Brain pericyte (primary cell): ENCODE measurements at places on chromosomes 7 and 10.

DNA sequence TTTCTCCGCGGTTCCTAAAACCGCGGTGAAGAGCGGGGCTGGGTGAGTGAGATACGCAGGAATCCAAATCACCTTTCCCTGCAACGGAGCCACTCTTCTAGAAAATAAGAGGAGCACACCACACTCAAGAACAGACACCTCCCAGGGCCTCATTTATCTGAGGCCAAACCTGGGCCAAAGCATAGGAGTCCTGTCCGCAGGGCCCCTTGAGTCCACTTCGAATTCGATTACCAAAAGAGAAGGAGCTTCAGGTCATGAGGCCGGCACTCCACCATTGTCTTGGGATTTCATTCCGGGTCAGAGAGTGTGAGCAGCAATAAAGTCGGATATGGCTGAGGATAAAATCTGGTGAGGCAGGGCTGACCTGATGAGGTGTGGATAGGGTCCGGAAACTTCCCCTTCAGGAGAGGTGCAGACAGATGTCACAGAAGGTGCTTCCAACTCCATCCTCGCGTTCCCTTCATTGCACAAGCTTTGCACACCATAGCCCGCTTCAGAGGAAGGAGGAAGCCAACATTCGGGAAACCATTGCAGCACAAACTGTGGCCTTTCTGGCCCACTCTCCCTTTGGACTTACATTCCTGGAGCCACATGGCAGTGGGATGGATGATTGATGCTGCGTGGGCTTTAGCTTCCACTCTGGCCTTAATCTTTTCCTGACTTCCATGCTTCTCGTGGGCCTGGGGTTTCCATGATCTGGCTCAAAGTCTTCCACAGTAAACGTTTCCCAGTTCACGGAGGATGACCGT lies 27.2 kb upstream of the ZNF273 start:
- DNase-seq, result no peak

DNA sequence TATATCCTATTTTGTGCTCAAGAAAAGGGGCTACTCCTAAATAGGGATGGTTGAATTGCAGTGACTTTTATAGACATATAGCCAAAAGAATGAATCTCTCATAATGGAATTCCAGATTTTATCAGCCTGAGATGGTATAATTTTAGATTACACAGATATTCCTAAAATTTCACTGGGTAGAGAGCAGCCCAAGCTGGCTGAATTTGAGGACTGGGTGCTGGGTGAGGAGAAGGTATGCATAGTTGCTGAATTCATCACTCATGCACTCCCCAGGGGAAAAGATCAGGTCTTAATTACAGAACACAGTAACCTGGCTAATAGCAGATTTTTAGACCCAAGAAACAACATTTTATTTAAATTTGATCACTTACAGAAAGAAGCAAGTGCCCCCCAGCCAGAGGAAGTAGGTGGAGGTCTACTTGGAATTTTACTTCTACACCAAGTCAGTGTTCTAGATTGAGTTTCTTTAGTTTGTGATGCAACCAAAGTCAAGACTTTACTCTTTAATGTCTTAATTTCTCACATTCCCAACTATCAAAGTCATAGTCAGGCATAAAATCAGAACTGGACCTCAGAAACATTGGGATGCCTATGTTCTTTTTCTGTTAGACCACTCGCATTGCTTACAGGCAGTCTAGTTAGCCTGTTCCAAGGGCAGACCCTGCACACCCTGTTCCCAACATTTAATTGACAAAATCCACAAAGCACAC lies 337.4 kb upstream of the PODXL start:
- no peak for DNase-seq

- DNase-seq, result no peak
Observed at GRCh38 chr10:33386926-33387325, 52.5 kb upstream of the NRP1 start.

GRCh38 chr10:88382699-88383098 lies 200.4 kb downstream of the RNLS start:
- no peak for DNase-seq

GRCh38 chr7:101402081-101402779 lies 39.6 kb downstream of the COL26A1 start:
- DNase-seq, result no peak

DNA sequence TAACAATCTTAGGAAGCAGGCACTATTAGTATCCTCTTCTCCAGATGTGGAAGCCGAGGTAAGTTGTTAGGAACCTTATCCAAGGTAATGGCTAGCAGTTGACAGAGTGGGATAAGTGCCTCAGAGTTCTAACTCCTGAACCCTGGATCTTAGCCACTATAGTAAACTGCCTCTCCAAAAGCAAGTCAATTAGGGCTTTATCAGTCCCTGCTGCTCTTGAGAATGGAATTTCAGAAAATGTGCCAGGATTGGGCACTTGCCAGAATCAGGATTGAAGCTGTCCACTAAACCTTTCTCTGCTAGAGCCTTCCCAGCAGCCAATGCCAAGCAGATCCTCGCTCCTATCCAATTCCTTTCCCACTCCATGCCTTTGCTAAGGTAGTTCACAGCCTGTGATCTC lies 777.5 kb upstream of the POM121L12 start:
- no peak for DNase-seq

DNA sequence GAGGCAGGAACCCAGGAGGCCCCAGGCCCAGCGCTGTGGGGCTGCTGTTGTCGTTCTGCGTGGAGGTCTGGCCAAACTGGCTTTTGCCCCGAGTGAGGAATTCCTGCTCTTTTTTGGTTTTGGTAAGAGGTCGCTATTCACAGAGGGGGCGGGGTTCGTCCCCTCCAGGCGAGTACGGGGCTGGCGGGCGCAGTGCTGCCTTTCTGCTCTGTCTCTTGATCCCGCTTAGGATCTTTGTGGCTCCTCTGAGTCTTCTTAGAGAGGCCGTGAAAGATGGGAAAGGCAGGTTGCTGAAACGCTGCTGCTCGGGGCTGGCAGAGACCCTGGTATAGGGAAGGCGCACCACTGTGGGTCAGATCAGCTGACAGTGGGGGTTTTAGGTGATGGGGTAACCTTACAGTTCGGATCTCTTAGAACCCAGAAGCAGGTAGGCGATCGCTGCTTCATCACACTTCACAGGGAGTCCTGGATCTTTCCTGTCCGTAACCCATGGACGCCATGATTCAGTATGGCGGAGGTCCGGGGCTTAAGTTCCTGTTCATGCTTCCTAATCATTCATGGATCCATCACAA lies 136.7 kb downstream of the KIF20B start:
- no peak for DNase-seq

- DNase-seq, result peak; percentile 93
Observed at GRCh38 chr7:116524609-116525297, at the start of gene CAV1. TSS of gene CAV1 (plus strand) at chr7:116525036. CDS start at chr7:116525063, 27 bp downstream.

DNA sequence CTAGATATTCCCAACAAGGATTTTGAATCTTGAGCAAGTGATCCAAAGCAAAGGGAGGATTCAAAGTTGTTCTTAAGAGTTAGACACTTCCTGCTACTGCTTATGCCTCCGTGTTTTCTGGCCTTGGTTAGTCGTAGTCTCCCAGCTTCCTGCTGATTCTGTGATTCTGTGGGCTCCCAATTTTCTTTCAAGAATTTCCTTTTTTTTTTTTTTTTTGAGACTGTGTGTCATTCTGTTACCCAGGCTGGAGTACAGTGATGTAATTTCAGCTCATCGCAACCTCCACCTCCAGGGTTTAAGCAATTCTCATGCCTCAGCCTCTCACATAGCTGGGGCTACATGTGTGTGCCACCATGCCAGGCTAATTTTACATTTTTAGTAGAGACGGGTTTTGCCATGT lies 4.4 kb upstream of the ITGB8 start:
- no peak for DNase-seq

- DNase-seq, result no peak
Observed at GRCh38 chr7:7352845-7353244, 170.5 kb downstream of the C1GALT1 start.

DNA sequence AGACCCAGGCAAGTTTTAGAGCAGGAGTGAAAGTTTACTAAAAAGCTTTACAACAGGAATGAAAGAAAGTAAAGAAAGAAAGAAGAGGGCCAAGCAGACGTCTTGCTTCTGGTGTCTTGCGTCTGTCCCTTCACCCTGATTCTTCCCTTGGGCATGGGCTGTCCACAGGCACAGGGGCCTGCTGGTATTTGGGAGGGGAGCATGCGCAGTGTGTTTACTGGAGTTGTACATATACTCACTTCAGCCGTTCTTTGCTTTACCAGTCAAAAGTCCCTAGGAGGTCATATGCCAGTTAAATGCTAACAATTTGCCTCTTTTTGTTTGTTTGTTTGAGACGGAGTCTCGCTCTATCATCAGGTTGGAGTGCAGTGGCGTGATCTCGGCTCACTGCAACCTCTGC lies 875.9 kb downstream of the REEP3 start:
- DNase-seq, result no peak

- no peak for DNase-seq
Observed at GRCh38 chr7:158720112-158720511, 15.5 kb upstream of the NCAPG2 start.

DNA sequence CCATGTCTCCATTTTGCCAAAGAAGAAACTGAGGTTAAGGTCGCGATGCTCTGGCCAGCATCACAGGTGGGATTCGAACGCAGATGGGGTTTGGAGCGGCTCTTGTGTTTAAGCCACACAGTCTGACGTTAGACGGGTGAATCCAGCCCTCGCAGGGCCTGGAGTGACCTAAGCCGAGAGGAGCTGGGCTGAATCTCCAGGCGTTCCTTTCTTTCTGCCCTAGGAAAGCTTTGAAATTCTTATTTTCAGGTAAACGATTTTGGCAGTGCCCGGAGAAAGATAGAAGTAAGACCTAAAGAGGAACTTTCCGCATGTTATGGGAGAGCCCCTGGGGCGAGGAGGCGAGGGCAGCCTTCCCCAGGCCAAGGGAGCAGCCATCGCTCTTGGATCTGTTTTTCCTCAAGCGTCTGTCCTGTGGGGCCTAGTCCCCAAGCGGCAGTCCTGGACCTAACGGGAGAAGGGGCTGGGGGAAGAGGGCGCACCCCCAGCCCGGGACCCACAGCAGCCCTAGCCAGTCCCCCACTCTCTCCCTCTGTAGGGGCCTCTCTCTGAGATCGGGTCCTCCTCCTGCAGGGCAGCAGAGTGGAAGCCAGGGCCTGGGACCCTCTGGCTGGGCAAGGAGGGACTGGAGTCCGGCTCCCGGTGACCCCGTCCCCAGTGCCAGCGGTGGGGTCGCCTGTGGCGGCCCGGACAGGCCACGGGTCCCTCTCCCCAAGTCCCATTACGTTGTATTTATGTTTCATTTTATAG lies 8.9 kb upstream of the LBX1 start:
- no peak for DNase-seq

- DNase-seq, result no peak
Observed at GRCh38 chr10:28838908-28839307, 161.6 kb downstream of the BAMBI start.

GRCh38 chr7:1990001-1990670 lies 242.6 kb downstream of the MAD1L1 start:
- DNase-seq, result no peak

DNA sequence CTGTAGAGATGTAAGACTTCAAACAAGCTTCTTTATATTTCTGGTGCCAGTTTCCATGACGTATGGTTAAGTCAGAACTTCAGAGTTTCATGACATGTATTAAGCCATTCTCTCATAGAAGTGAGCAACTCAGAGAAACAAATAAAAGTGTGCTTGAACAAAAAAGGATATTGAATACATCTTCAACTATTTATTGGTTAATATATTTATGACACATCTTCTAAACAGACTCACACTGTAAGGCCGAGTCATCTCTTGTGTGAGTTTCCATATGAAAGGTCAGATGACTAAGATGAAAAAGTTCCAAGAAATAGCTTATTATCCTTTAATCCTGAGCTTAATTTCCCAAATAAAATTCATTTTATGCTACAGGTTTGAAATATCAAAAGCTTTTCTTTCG lies 105.5 kb upstream of the CSTF2T start:
- DNase-seq, result no peak

DNA sequence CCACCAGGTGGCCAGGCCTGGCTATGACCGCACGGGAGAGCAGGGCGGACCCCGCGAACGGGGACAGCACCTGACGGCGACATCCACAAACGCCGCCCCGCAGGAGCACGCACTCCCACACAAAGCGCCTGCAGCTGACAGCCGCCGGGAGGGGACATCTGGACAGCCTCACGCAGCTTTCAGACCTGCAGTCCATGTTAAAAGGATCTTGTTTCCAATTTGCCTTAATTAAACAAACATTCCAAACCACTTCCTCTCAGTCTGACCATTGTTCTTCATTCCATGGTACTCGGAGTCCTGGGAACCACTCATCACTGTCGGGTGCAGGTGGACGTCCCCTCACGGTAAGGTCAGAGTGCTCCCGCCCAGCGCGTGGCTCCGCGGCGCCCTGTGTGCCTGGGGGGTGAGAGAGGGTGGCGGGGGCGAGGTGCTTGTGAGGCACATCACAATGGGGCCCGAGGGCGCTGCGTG lies 5.9 kb upstream of the GPER1 start:
- DNase-seq, result no peak

- no peak for DNase-seq
Observed at GRCh38 chr10:101126684-101127628, 4.1 kb upstream of the TLX1 start.

DNA sequence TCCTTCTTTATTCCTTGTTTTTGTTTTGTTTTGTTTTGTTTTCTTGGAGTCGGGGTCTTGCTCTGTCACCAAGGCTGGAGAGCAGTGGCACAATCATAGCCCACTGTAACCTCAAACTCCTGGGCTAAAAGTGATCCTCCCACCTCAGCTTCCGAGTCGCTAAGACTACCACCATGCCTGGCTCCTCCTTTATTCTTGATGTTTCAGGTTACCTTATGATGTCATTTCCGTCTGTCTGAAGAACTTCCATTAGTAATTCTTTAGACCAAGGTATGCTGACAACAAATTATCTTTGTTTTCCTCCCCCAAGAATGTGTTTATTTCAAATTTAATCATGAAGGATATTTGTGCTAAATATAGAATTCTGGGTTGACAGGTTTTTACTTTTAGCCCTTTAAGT lies 18.1 kb upstream of the ATAD1 start:
- no peak for DNase-seq

GRCh38 chr7:149855361-149856305 lies 17.5 kb downstream of the ZNF862 start:
- DNase-seq, result peak; percentile 87

DNA sequence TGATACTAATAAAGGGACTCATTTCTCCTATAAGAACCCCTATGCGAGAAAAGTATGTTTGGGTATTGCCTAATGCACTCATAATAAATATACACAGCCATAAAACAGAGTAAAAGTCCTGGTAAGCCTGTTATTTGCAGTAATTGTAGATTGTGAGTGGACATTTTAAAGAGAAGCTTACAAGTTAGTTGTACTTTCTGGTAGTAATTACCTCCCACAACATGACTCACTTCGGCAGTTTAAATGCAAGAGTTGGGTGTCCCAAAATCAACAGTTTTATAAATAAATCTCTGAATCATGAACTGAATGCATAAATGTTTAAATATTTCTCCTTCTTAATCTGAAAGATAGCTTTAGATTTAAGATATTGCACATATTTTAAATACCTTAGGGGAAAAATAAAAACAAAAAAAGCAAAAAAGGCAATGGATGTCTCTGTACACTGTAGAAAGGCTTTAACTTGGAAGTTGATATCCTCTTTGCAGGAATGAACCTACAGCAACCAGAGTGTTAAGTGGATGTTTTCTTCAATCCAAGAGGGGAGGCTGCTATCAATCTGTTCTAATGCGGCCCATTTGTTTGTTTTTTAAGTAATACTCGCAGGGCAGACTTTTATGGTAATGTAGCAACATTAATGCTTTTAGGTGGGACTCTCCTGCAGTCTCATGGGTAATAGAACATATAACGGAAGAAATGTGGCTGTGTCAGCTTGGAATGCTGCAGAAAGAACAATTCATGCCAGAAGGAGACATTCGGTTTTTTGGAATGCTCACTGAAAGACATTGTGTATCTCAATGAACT lies 57.3 kb upstream of the ZEB1 start:
- no peak for DNase-seq

GRCh38 chr10:110860576-110861241 lies 11.0 kb upstream of the PDCD4 start:
- no peak for DNase-seq

GRCh38 chr7:82384779-82385178 lies 58.8 kb downstream of the CACNA2D1 start:
- no peak for DNase-seq
